ENCODE measurements at places on chromosomes 1 and 21. TPM values are rescaled to one million over a fixed set of nuclear protein-coding genes. Genes with fewer than 3 reads are reported as not detected.
A peak's percentile ranks its signal among the peaks of the same experiment; 100 is the strongest.

DNA sequence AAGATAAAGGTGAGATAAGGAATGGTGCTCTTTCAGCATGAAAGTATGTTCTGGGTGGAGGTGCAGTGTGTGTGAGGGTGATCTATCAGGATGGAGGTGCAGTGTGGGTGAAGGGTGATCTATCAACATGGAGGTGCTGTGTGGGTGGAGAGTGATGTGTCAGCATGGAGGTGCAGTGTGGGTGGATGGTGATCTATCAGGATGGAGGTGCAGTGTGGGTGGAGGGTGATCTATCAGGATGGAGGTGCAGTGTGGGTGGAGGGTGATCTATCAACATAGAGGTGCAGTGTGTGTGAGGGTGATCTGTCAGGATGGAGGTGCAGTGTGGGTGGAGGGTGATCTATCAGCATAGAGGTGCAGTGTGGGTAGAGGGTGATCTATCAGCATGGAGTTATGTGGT is 12.3 kb upstream of the MAP10 start:
- no peak for DNase-seq

DNA sequence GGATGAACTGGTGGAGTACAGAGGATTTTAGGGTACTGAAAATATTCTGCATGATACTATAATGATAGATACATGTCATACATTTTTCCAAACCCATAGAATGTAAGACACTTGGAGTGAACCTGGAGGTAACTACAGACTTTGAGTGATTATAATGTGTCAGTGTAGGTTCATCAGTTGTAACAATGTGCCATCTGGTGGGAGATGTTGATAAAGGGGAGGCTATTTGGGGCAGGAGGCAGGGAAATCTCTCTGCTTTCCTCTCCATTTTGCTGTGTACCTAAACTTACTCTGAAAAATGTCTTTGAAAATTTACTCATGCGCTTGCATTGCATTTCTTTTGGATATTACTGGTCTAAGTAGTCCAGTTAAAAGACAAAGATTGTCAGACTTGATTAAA is 35.2 kb downstream of the PTBP2 start:
- DNase-seq: no peak

GRCh38 chr1:245687636-245688535 is 533.1 kb downstream of the KIF26B start:
- DNase-seq: no peak

GRCh38 chr21:35609263-35609662 is 451.1 kb downstream of the SETD4 start:
- DNase-seq: no peak

DNA sequence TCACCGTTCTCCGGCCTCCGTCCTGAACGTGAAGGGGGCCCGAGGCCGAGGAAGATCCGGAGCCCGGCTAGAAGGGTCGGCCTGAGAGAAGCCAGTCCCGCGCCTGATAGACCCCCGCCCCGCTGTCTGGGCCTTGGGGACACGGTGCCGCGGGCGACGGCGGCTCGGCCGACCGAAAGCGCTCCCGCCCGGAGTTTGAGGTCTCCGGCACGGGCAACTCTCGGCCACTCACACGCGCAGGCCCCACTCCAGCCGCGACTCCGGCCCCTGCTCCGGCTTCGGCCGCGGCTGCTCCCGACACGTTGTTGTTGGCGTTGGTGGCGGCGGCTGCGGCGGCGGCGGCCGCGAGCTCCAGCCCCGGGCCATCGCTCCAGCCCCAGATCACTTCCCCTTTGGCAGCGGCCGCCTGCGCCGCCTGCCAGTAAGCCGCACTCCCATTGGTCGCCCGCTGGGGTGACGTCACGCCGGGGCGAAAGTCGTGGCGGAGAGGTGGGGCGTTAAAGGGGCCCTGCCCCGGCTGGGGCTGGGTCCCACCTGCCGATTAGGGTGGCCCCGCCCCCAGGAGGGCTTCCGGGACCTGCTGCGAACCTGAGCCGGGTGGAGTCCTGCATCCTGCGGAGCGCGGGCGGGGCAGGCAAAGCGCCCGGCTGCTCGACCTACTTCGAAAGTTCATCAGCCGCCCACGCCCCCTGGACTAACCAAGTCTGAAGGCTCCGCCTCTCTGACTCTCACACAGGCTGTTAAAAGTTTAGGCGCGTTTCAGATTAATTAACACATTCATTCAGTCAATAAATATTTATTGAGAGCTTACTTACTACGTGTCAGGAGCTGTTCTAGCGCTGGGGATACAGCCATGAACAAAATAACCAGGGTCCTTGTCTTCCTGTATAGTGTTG is at the start of gene EFCAB14:
TSS of gene EFCAB14 (minus strand) at position 388 of the 896 bp plus-strand sequence. CDS start 1,027 bp downstream, outside the sequence.
- DNase-seq: peak; percentile 99

GRCh38 chr1:20107796-20108195 is 11.5 kb downstream of the PLA2G2D start:
- DNase-seq: no peak

DNA sequence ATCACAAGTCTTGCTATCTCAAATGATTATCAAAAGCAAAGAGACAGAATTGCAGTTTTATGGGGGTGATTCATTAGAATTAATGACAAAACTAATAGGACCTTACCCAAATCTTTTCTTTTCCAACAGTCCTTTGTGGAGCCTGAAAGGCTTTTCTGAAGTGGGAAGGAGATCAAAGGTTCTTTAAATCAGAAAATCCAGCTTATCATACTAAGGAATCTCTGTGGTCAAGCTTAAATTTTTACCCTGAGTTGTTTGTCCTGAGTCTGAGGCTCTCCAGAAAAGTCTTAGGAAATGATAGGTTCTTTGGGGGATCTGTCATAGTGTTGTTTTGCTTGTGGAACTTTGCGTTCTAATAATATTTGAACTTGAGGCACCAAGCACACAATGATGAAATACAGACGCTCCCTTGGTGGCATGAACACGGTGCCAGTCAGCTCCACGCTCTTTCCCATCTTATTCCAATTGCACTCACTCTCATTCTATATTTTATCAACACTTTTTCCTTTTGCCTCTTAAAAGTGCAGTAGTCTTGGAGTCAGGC is 38.0 kb upstream of the COL24A1 start:
- no peak for DNase-seq

The CLIC6 gene
- total RNA-seq: 3.0 TPM

The FCN3 gene
- 11.6 TPM for total RNA-seq

The EPS8L3 gene
- total RNA-seq: not detected

The AMY2A gene
- total RNA-seq: 3.3 TPM

The AURKAIP1 gene
- total RNA-seq: 70.9 TPM

The AKR7A2 gene
- 29.9 TPM for total RNA-seq

Data from posterior vena cava (tissue), 2 donors.